ENCODE measurements at places on chromosomes 1 and 21. TPM values are rescaled to one million over a fixed set of nuclear protein-coding genes. Genes with fewer than 3 reads are reported as not detected.

- no peak for ATAC-seq
Observed at GRCh38 chr1:245512181-245512888, 357.6 kb downstream of the KIF26B start.

Gene ZBTB48
- 12.7 TPM for total RNA-seq

DNA sequence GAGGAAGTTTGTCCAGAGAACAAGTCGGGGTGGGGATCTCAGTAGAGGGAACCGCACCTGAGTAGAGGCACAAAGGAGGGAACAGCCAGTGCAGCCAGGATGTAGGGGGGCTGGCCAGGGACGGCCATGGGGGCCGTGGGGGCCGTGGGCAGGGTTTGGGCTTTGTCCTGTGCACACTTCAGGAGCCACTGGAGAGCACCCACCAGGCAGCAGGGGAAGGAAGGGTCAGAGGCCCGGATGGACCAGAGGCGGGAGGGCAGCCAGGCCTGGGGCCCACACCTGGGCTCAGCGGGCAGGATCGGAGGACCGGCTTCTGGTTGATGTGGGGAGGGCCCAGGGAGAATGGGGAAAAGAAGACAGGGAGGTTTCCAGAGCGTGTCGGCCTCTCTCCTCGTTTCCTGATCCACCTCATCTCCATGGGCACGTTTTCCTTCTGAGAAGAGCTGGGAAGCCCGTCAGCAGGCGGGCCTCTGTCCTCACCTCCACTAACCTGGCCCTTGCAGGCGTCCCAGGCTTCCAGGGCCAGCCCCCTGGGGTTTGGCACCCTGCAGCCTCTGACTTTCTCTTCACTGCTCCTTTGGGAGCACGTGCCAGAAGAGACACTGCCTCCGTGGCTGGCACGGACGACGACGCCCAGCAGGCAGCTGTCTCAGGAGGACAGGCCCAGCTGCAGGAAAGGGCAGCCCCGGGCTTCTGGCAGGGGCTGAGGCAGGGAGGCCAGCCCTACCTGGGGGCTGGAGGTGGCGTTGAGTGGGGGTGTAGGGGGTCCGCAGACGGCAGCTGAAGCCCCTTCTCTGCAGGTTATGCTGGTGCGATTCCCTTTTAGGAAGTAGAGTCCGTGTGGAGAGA, 16.8 kb upstream of the PDXK start:
- ATAC-seq: no peak

Gene BLACAT1
- total RNA-seq: not detected

GRCh38 chr21:17688912-17689874, 76.5 kb upstream of the BTG3 start:
- ATAC-seq: no peak

DNA sequence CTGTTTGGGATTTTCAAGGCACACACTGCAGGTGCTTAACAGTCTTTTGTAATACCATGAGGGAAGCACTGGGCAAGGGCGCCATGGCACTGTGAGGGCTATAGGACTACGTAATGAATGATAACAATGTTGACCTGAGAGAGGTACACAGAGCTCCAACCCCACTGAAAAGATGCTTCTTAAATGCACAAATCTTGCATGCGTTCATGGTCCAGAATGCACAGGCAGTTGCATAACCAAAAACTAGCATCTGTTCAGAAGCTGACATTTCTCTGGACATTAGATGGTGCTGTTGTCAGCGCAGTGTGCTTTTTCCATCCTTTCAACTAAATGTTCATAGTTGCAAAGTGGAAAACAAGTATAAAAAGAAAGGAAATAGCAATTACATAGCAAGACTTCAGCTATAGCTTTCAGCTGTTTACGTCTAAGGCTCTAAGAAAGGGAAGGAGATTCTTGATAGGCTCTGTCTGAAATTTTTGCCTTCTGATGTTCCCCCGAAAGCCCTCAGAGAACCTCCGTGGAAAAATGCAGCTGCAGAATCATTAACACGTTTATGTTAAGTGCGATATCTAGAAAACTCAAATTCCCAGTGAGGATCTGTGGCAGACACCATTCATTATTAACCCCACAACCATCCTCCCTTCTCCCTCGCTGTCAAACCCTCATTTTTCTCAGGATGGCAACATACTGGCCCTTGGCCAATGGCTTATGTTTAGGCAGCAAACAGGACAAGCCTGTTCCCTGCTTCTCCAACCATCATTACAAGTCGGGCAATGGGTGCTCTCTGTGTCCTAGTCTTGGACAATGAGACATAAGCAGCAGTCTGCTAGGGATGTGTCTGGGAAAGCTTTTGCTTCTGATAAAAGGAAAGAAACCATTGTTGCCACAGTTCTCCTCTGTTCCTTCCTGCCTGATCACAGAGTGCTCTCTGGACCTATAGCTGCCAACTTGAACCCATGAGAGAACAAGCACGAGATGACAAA, 8.2 kb upstream of the TARBP1 start:
- ATAC-seq: peak; percentile 71

GRCh38 chr1:221829327-221830015, 87.6 kb upstream of the DUSP10 start:
- no peak for ATAC-seq

DNA sequence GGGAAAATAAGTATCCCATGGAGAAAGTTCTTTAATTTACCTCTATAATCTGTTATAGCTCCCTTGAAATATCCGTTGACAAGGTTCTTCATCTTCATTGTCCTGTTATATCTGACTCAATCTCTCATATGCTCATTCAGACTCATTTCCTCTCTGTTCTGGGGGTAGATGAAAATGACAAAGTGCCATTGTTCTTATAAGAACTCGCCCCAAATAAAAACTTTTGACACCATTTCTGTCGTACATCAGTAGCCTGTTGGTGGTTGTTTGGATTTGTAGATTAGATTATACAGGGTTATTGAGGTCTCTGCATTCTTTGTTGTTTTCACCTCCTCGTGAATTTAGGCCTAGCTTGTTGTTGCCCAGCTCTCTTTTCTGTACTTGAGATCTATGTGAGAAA, 55.2 kb upstream of the IPO9 start:
- ATAC-seq: no peak

DNA sequence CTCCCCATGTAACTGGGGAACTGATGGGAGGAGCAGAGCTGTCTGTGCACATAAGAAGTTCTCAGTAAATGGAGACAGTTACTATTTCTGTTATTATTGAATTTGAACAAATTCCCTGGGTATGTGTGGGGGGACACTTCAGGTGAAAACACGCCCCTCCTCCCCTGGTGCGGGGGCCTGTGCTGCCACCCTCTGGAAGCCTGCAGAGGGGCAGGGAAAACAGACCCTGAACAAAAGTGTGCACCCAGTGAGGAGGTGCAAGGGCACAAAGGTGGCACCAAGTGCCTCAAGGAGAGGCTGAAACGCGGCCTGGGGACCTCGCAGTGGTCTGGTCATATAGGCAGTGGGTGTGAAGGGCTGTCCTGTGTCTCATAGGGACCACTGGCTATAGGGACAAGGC, 18.2 kb upstream of the NADK start:
- ATAC-seq: no peak

Gene GSTM4
- total RNA-seq: 71.0 TPM
